ENCODE measurements at places on chromosomes 3 and 15.

DNA sequence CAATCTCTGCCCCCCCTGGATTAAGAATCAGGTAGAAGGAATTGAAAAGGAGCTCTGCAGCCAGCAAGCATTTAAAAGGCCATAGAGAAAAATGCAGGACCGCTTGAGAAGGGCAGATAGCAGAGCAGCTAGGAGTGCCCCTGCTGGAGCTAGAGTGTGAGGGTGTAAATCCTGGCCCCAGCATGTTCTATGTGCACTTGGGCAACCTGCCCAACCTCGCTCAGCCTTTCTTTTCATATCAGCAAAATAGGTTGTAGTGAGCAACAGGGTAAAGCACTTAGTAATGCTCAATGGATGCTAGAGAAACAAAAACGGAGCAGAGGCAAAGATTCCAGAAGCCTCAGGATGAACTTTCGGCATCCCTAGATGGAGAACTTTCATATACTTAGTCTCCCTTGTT is 25.0 kb upstream of the THBS1 start:
- no peak for DNase-seq

GRCh38 chr3:15479400-15480224 is 41.9 kb downstream of the COLQ start:
- no peak for DNase-seq

DNA sequence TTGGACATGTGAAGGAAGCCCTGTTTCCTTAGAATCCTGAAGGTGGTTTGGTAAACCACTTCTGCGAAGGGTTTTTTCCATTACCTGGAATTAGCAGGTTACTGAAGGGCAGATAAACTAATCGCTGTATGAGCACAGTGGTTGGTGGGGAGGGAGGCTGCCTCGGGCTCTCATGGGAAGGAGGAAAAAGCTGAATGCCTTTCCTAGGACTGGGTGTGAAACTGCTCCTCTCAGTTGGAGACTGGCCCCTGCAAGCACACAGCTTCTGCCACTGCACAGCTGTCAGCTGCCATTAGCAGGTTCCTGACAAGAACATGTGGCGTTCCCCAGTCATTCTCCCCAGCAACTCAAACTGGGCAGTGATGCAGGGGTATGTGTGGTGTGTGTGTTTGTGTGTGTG is 376.3 kb downstream of the GAP43 start:
- peak; percentile 32 for DNase-seq

DNA sequence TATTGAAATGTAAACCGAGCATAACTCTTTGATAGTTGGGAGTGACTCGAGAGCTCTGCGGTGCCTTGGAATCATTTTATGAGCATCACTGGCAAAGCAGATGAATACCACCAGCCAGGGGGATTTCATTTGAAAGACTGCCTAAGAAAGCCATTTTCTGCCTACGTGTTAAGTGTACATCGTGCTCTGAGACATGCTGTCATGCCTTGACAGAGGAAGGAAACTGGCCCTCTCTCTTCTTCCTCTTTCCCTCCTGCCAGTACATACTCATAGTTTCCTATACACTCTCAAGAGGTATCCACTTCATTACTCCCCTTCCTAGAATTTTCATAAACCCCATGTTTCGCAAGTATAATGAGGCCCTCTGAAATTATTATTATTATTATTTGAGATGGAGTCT is 8.8 kb downstream of the BCL2A1 start:
- DNase-seq: no peak

DNA sequence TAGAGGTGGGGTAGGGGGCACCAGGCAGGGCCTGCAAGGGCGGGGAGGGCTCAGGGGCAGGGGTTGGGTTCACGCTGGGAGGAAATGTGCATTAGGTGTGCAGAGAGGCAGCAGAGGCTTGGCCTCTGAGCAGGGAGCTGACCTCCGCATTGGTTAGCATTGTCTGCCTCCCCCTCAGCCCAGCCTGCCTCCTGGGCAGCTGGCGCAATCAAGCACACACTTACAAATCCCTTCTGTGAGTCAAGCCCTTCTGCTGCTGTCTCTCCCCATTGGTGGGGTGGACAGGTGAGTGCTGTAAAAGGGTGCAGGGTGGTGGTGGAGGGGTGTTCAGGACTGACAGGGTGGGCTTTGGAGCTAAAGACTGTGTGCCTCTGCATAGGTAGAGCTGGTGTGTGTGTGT is 9.3 kb downstream of the LOXL1 start:
- peak; percentile 80 for DNase-seq

DNA sequence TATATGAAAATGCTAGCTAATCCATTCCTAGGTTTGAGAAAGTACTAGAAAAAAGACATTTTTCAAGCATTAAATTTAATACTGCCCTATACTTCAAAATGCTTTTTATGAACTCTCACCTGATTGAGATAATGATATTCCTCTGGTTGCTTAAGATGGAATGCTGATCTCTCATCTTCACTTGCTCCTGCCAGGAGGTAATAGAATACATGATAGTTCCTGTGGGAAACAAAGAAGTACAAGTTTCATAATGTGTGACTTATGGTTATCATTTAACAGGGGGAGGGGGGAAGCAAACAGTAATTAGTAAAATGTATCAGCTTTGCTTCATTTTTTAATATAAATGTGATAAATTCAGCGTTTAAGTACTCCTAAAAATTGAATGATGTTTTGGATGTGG is 97.2 kb downstream of the MYO9A start:
- no peak for DNase-seq

DNA sequence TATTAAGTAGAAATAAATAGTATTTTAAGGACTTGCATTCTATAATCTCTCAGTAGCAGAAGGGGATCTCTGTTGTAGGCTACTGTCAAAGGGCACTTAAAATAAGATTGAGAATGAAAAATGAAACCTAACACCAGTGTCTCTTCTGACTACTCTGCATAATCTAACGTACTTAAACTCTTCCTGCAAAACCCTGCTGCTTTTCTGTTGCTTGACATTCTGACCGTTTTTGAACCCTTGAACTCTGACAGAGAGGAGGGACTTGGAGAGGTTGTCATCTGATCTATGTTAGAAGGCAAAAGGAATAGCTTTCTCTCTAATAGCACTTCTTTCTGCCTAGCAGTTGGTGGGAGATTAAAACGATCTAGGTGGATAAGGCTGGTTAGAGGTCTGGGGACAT is 204.6 kb downstream of the ZIC1 start:
- DNase-seq: no peak

DNA sequence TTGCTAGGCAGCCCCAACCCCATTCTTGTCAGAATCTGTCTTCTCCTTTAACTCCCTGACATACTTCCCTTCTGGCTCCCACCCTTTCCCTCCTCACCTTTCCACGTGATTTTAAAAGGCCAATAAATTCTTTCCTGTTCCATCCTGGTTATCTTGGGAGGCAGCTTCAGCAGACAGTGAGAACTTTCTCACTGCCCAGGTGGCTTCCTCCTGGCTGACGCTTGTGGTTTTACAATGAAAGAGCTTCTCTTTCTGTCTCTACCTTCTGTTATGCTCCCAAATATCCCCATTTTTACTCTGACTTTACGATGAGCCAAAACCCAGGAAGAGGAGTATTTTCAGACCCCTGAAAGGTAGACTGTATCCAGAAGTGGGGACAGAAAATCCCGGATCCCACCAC is 42.1 kb downstream of the GASK1A start:
- DNase-seq: no peak
